ENCODE measurements at places on chromosomes 13 and 19.
A peak's percentile ranks its signal among the peaks of the same experiment; 100 is the strongest.

- no peak for DNase-seq
These were observed 111.4 kb downstream of the STOML3 start for GRCh38 chr13:38879278-38879677.

- DNase-seq = no peak
These were observed 43.4 kb upstream of the N4BP2L1 start for GRCh38 chr13:32471187-32471922.

DNA sequence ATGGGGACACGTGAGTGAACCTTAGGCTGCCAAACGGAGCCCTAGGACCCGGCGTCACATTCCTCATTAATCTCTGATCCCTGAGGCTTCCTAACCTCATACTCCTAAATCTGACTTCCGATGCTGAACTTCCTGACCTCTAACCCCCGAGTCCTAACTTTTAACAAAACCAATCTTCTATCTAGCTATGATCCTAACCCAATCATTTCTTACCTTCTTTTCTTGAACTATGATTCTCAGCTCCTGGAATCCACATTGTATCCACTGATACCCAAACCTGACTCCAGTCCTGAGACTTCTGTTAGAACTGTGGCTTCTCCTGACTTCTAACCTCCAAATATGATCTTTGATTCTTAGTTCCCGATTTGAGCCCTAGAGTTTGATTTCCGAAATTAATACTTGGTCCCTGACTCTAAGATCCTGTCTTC lies 447 bp downstream of the NFKBIB start:
- DNase-seq = no peak

GRCh38 chr19:29568036-29569025 lies 37.8 kb upstream of the POP4 start:
- DNase-seq = no peak

GRCh38 chr19:45439569-45440258 lies 16.0 kb upstream of the ERCC1 start:
- no peak for DNase-seq

- no peak for DNase-seq
These were observed 45.1 kb upstream of the DOCK9 start for GRCh38 chr13:99022941-99023340.

- DNase-seq = no peak
These were observed 615.9 kb downstream of the TBC1D4 start for GRCh38 chr13:74866101-74866500.

GRCh38 chr13:97091196-97091595 lies 96.9 kb upstream of the OXGR1 start:
- no peak for DNase-seq

DNA sequence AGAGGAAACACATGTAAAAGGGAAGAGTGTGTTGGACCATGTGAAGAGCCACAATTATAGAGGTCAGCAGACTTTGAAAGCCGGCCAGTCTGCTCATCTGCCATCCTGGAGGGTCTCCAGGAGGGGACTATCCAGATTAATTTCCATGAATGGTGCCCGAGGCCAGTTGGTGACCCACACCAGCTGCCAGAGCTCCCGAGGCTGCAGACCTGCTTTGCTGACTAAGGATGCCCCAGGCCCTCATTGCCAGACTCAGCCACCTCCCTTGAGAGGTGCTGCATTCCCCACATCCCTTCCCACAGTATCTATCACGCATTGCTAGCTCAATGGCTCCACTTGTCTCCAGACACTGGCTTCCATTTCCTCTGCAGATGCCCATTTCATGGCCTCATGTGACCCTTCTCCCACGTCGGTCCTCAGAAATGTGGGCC lies 110.3 kb downstream of the NALCN start:
- DNase-seq = no peak

DNA sequence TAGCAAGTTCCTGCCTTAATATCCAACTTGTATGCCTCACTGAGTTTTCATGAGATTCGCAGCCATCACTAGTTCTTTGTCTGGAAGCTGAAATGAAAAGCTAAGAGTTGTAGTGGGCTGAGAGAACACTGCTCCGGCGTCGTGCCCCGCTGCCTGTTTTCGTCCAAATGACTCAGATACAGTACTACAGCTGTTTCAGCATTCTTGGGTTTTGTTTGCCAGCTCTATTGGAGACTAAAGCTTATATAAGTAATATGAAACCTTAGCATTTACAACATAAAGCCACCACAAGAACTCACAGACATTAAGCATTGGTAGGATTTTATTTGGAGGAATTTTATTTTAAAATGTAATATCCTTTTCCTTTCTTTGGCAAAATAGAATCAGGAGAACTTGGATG lies 299.7 kb downstream of the DLEU7 start:
- peak; percentile 69 for DNase-seq

DNA sequence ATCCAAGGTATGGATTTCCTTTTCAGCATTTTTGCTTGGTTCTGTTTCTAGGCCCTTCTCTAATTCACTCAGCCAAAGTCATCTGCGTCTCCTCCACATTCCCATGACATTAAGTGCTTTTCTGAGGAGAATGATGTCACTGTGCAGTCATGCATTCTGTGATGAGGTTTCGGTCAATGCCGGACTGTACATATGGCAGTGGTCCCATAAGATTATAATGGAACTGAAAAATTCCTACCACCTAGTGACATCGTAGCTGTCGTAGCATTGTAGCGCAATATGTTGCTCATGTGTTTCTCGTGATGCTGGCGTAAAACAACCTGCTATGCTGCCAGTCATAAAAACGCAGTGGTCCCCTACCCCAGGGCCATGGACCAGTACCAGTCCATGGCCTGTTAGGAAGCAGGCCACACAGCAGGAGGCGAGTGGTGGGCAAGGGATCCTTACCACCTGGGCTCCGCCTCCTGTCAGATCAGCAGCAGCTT lies 63.4 kb upstream of the TNFRSF19 start:
- no peak for DNase-seq

GRCh38 chr13:73337532-73337931 lies 278.7 kb downstream of the KLF5 start:
- DNase-seq = no peak

GRCh38 chr13:30832845-30833332 lies 73.2 kb upstream of the MEDAG start:
- no peak for DNase-seq

DNA sequence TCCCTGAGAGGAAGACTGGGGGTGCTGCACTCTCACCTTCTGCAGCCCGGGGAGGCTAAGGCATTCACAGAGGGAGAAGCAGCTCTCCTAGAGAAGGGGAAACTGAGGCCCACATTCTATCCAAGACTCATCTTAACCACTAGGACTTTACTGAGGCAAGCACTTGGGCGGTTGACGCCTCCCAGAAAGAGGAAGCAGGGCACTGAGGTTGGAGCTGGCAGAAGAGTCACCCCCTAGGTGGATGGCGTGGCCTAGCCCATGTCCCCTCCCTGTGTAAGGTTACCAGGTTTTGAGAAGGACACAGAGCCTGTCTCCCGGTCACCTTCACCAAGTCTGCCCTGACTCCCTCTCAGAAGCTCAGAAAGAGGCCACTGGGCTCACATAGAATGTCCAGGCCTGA lies 2.7 kb downstream of the S1PR2 start:
- no peak for DNase-seq

DNA sequence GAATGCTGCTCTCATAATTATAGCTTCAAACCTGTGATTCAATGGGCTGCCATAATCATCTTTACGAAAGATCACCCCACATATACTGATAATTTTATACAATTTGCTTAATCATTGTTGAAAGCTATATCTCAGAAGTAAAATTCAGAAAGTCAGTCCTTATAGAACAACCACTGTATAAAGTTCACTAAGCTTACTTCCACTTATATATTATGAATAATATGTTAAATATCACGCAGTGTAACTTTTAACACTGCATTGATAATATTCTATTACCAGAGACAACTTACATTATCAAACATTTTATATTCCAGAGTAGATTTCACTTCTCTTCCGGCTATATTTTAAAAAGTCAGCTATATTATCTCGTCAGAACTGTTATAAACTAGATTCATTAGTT lies 550.1 kb upstream of the PCDH20 start:
- DNase-seq = no peak

GRCh38 chr19:45283443-45284033 lies 32.5 kb downstream of the MARK4 start:
- DNase-seq = no peak

- DNase-seq = no peak
These were observed 13.6 kb upstream of the MCF2L start for GRCh38 chr13:112955271-112955937.

DNA sequence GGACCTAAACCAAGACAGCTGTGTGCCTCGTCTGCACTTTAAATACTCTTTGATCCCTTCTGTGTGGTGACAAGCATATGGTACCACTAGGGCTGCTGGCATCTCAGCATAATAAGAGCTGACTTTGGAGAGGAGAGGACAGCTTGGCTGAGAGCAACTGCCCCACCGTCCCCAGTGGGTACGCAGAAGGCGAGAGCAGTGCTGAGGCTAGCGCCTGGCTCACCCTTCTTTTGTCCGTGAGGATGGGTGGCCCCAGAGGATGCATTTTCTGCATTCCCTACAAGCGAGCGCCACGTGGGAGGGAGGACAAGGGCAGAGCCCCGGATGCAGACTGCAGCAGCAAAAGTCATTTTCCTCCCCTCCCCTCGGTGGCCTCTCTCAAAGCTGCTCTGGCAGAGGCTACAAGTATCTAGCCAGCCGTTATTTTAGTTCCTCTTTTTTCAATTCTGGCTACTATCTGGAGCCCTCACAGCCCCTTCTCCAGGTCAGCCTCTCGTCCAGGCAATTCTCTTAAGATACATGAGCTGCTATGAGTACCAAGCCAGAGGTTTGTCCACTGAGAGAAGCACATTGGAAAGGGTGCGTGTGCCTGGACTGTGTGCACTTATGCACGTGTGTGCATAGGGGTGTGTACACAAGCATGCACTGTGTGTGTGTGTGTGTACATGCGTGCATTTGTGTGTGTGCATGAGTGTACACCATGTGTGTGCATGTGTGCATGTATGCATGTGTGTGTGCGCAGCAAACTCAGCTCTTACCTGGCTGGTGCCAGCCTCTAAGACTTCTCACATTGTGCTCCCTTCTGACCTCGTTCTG lies 51.3 kb downstream of the RAB20 start:
- DNase-seq = no peak

DNA sequence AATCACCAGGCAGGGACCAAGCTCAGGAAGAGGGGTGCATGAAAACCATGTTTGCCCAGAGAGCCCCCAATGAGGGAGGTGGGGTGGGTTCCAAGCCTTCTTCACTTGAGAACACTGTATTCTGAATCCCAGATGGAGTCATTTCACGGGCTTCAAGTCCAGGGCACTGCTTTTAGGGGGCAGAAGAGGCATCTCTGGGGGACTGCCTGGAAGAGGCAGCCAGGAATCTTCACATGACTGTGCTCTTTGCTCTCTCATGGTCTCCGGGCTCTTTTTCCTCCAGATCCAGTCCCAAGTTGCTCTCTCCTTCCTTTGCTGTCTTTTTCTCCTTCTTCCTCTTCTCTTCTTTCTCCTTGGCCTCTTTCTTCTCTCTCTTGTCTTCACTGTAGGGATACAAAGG lies 5.7 kb downstream of the SMIM24 start:
- DNase-seq = no peak

DNA sequence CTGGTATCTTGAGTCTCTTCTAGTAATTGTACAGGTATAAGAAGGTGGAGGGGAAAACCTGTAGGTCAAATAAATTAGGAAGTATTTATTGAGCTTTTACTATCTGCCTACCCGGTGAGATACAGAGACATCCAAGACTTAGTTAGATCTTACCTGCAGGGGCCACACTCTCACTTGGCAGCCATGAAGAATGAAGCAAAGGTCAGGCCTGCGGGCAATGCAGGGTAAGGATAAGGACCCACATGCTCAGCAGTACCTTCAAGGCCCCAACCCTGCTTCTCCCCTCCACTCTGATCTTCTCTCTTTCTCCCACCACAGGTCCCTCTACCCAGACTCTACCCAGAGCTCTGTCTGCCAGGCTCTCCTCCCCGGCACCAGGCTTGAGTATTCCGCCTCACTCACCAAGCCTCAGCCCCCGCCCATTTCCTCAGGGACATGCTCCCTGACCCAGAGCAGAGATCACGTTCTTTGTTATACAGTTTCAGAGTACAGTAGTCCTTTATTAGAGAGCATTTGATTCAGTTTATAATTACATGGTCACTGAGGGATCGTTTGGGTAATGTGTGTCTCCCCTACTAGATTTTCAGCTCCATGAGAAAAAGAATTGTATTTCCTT lies 18.9 kb upstream of the CLDN10 start:
- DNase-seq = no peak

GRCh38 chr13:48561466-48562235 lies 28.8 kb upstream of the RCBTB2 start:
- no peak for DNase-seq

GRCh38 chr13:109645831-109646230 lies 140.6 kb downstream of the IRS2 start:
- DNase-seq = no peak

DNA sequence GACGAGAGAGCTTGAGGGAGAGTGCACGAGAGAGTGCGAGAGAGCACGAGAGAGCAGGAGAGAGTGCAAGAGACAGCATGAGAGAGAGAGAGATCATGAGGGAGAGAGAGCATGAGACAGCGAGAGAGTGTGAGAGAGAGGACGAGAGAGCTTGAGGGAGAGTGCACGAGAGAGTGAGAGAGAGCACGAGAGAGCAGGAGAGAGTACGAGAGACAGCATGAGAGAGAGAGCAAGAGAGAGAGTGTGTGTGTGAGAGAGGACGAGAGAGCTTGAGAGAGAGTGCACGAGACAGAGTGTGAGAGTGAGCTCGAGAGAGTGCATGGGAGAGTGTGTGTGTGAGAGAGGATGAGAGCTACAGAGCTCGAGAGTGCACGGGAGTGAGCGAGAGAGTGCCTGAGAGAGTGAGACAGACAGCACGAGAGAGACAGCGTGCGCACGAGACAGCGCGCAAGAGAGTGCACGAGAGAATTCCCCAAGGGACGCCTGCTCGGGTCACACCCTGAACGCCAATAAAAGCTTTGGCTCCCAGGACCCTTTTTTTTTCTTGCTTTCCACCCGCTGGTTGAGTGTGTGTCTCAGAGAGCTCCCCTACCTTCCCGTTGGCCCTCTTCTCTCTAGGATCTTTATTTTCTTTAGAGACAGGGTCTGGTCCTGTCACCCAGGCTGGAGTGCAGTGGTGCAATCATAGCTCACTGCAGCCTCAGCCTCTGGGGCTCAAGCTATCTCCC lies 3.7 kb downstream of the CD70 start:
- no peak for DNase-seq

GRCh38 chr13:113399755-113400149 lies 35.8 kb upstream of the GRTP1 start:
- no peak for DNase-seq

DNA sequence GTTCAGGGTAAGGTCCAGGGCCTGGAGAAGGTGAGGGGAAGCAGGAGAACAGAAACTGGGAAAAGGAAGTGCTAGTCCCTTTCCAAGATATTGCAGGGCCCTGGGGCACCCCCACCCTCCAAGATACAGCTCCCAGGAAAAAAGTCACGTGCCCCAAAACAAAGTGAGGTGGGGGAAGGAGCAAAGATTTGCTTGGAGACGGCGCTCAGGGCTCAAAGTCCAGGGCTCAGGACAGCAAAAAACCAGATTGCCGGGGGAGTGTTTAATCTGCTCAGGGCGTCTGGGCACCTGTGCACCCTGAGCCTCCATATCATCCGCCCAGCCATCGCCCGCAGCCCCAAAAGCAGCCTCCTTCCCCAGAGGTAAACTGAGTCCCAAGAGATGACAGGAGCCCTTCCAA lies 6.3 kb downstream of the SMIM24 start:
- DNase-seq = no peak

GRCh38 chr13:64477146-64477545 lies 2753.0 kb downstream of the PCDH9 start:
- no peak for DNase-seq

- DNase-seq = no peak
These were observed 441.5 kb upstream of the SPRY2 start for GRCh38 chr13:80782441-80782840.

GRCh38 chr13:37163641-37164265 lies 58.3 kb upstream of the CSNK1A1L start:
- no peak for DNase-seq

All from fibroblast of the conjunctiva (primary cell).